Camera-type eye (tissue), 1 donor: ENCODE measurements at places on chromosomes 13 and 19. TPM values are rescaled to one million over a fixed set of nuclear protein-coding genes. Genes with fewer than 3 reads are reported as not detected.

Gene WDR88
- not detected for total RNA-seq

Gene TMPRSS9
- 1.0 TPM for total RNA-seq

Gene ZNF560
- not detected for total RNA-seq

Gene KLK4
- not detected for total RNA-seq

Gene SIGLEC7
- total RNA-seq: 1.2 TPM

Gene TMEM150B
- total RNA-seq: 1.1 TPM

Gene SPRYD7
- 10.1 TPM for total RNA-seq

Gene SIGLECL1
- not detected for total RNA-seq
